ENCODE measurements at places on chromosomes 16 and 17.
A peak's percentile ranks its signal among the peaks of the same experiment; 100 is the strongest.

DNA sequence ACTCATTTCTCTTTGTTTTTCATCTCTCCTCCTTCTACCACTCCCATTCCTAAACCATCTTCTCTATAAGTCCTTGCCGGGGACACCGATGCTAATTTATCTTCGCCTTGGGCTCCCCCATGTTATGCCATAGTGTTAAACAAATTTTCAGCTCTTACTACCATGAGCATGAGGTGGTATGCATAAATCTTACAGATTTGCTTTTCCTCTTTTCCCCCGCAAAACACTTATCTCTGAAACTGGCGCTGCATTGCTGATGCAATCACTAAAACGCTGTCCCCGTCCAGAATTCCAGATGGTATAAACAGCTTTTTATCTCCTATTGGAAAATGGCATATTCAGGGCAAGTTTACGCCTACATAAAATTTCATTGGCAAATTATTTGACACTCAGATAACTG, 673.6 kb upstream of the CDH8 start:
- no peak for DNase-seq

GRCh38 chr16:72728516-72728915, 319.4 kb downstream of the ZFHX3 start:
- DNase-seq = no peak

DNA sequence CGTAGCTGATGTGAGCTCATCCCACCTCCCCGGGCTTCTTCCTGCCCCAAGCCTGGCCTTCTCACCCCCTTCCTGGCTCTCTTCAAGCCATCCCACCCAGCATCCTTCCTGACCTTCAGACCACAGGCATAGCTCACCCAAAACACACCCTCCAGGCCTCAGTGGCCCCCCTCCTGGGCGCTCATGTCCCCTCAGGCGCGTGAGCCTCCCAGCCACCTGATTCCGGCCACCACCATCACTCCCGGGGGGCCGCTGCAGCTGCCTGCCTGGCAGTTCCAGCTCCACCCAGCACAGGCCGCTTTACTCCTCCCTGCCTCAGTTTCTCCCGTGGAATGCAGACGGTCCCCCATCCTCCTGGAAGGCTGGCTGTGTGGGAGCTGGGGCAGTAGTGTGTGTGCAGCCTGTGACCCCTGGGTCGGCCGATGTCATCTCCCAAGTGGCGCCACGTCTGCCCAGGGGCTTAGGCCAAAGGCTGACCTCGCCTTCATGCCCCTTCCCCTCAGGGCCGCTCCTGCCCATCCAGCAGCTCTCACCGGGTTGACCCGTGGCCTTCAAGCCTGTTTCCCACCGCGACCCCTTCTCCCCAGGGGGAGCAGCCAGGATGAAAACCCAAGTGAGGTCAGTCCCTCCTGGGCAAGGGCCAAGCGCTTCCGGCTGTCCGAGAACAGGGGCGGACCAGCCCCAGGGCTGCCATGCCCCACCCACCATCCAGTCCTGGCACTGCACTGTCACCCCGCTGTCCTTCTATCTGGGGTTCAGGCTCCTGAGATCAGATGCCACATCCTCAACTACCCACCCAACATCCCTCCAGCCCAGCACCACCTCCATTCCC, 11.9 kb upstream of the CHMP6 start:
- no peak for DNase-seq

GRCh38 chr16:27235055-27235937, 32.0 kb downstream of the KDM8 start:
- DNase-seq = peak; percentile 95

GRCh38 chr17:61383689-61384201, 15.9 kb upstream of the TBX2 start:
- DNase-seq = no peak

DNA sequence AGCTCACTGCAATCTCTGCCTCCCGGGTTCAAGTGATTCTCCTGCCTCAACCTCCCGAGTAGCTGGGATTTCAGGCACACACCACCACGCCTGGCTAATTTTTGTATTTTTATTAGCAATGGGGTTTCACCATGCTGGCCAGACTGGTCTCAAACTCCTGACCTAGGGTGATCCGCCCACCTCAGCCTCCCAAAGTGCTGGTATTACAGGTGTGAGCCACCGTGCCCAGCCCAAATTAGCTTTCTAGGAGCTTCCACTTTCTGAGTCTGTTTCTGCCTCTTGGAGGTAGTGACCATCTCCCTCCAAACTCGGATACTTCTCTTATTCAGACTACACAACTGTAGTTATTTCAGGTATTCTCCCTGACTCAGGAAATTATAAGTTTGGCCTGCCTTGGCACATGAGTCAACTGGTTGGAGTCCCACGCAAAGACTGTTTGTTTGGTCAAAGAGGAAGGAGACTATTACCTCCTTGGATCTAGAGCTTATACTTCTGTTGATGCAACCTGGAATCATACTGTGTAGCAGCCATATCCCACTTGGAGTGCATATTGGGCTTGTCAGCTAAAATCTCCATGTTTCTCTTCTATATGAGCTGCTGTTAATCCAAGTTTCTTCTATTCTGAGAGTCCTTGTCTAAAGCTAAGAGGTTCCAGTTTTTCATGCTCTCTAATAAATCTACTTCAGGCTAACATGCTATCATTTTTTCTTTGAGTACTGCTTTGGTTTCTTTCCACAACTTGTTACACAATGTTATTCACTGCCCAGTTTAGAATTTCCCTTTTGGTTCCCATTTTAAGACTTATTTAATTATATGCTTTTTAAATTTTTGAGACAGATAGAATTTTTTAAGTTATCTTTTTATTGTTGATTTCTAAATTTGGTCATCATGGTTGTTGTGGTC, 7.5 kb downstream of the IL4R start:
- no peak for DNase-seq

DNA sequence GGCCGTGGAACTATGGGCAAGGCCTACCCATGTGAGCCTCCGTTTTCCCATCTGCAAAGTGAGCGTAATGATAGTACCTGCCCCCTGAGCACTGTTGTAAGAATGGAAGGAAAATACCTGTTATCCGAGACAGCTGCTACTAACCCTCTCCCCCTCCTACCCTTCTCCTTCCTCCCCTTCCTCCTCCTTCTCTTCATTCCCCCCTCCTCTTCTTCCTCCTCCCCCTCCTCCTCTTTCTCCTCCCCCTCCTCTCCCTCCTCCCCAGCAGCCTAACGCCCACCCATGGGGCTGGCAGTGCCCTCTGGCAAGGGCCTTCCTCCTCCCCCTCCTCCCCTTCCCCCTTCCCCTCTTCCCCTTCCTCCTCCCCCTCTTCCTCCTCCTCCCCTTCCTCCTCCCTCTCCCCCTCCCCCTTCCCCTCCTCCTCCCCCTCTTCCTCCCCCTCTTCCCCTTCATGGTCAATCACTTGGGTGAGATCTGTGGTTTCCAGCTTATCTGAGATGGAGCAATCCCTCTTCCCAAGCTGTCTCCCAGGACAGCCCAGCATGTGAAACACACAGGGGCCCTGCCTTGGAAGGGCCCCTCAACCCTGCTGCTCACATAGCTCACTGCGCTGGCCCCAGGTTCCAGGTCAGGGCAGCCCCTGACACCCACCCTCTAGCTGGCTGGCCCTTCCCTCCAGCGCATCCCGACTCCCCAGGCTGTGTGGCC, 6.4 kb downstream of the ZFPM1 start:
- no peak for DNase-seq

DNA sequence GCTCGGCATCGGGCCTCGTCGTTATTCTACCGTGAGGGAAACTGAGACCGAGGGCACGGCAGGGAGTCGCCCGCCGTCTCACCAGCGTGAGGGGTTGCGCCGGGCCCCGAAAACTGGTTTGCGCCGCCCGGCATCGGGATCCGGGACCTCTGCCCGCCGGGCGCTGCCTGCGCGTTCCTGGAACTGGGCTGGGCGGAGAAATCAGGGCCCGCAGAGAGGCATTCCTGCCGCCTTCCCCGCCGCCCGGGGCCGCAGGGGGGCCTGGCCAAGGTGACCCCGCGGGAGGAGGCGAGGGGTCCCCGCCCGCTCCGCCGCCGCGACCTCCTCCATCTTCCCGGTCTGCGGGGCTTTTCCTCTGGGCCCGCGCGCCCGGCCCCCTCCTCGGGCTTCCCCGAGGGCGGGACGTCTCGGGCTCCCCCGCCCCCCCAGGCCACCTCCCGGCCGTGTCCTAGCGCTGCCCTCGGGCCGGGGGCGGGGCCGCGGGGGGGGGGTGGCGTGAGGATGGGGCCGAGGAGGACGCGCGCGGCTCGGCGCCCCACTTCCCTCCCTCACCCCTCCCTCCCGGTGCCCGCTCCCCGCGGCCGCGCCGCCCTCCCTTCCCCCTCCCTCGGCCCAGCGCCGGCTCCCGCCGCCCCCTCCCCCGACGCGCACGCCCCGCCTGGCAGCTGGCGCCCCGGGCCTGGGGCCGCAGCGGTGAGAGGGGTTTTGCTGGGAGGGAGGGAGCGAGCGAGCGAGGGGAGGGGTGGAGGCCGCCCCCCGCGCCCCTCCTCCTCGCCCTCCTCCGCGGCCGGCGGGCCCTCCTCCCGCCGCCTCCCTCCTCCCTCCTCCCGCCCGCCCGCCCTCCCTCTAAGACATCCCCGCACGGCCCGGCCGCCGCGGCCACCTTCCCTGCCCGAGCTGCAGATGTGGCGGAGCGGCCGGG, at the start of gene GLIS2:
TSS of gene GLIS2 (plus strand) at position 882 of the 922 bp plus-strand sequence. CDS start 16,214 bp downstream, outside the sequence.
- no peak for DNase-seq

GRCh38 chr16:81936209-81937000, 74.9 kb downstream of the SDR42E1 start:
- DNase-seq = no peak

- DNase-seq = peak; percentile 66
Measured at GRCh38 chr16:49528060-49528865, 154.7 kb downstream of the C16orf78 start.

GRCh38 chr16:22186517-22186916, 19.6 kb upstream of the EEF2K start:
- no peak for DNase-seq

GRCh38 chr16:10356870-10357842, 28.7 kb upstream of the ATF7IP2 start:
- DNase-seq = no peak

DNA sequence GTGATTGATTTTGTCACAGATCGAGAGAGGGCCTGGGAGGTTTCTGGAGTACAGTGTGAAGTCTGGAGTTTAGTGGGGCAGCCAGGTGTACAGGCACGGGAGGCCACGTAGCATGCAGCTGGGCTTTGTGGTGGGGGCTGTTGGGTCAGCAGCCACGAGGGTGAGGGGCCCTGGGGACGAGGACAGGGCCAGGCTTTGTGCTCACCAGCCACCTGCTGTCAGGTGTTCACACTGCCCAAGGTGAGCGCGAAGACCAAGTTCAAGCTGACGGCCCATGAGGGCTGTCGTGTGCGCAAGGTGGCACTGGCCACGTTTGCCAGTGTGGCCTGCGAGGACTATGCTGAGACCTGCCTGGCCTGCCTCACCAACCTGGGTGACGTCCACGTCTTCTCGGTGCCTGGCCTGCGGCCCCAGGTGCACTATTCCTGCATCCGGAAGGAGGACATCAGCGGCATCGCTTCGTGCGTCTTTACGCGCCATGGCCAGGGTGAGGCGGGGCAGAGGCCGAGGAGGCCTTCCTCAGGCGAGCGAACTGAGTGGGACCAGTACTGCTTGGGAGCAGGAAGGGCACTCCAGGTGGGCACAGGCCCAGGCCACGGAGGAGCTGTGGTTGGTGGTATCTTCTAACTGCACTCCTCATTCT, 15.9 kb downstream of the LLGL1 start:
- DNase-seq = no peak

- DNase-seq = no peak
Measured at GRCh38 chr17:28392491-28392890, 13.5 kb downstream of the SLC46A1 start.

DNA sequence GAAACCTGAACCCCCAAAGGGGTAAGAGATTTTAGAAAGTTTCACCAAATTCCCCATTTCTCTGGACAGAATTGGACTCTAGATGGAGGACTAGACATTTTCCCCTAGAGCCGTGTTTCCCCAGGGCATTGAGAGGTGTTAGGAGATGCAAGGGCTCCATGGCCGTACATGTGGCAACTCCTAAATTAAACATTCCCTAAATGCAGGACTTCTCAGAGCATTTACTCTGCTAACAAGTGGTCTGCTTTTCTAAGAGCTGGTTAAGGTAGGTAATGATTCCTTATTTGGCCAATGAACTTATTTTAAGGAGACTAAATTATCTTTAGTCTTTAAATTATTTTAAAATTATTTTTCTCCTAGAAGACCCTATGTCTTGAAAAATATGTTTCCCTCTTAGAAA, 200.9 kb downstream of the MSI2 start:
- DNase-seq = no peak

DNA sequence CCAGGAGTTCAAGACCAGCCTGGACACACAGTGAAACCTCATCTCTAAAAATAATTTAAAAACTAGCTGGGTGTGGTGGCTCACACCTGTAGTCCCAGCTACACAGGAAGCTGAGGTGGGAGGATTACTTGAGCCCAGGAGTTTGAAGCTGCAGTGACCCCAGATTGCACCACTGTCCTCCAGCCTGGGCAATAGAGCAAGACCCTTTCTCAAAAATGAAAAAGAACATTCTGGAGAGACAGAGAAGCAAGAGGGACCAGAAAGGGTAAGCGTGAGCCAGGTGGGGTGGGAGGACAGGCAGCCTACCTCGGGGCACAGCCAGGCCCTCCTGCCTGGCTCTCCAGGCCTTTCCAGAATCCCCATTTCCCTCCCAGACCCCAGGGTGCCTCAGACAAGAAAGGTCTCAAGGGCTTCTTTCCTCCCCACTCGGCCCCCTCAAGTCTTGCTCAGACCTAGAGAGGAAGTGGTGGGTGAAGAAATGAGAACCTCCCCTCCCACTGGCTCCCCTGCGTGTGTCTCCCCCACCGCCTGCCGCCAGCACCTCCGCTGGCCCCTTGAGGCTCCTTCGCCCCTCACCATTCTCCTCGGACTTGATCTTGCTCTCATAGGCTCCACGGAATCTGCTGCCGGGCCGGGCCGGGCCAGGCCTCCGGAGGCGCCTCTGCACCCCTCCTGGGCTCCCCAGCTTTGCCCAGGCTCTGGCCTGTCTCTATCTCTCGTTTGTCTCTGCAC, 503 bp downstream of the C16orf54 start:
- no peak for DNase-seq

DNA sequence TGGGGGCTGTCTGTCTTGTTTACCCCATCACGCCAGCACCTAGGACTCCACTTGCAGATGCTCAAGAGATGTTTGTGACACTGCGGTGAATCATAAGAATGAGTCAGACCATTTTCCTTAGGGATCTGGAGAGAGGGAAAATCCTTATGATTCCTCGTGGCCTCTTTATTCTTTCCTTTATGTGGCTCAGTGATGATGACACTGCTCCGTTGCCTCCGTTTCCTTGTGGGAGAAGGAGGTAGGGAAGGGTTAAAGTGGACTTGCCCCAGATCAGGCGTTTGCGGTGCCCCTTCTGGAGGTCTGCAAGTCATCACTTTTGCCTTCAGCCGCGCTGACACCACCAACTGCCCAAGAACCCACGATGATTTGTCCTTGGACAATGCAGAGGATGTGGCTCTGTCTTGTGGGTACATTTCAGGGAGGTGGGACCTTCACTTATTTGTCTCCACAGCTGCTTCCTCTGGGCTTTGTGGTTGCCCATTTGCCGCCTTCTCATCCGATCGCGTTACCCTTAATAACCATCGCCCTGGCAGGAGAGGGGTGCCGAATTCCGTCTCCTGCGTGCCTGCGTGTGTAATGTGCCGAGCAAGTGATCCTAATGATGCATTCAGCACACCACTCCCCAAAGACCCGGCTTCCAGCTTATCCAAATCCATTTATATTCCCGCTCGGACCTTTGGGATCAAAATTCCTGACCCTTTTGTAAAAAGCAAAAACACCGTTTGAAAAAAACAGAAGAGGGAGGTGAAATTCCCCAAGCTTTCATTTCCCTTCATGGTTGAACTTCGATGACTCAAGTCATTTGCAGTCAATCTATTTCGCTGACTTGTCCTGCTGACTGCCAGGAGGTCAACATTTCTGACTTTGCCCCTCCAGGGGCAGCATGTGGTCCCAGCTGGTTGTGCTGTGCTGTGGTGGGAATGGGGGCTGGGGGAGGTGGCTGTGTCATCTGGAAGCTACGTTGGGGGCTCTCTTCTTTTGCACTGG, 87.2 kb upstream of the IRX3 start:
- no peak for DNase-seq

- DNase-seq = no peak
Measured at GRCh38 chr16:87276091-87276701, 41.0 kb downstream of the C16orf95 start.
